Inflammatory macrophage treated with lipopolysaccharide for 4 hours (primary cell): ENCODE measurements at places on chromosomes 1 and 21.

GRCh38 chr1:75449998-75450397 lies 160.9 kb downstream of the SLC44A5 start:
- no peak for DNase-seq

DNA sequence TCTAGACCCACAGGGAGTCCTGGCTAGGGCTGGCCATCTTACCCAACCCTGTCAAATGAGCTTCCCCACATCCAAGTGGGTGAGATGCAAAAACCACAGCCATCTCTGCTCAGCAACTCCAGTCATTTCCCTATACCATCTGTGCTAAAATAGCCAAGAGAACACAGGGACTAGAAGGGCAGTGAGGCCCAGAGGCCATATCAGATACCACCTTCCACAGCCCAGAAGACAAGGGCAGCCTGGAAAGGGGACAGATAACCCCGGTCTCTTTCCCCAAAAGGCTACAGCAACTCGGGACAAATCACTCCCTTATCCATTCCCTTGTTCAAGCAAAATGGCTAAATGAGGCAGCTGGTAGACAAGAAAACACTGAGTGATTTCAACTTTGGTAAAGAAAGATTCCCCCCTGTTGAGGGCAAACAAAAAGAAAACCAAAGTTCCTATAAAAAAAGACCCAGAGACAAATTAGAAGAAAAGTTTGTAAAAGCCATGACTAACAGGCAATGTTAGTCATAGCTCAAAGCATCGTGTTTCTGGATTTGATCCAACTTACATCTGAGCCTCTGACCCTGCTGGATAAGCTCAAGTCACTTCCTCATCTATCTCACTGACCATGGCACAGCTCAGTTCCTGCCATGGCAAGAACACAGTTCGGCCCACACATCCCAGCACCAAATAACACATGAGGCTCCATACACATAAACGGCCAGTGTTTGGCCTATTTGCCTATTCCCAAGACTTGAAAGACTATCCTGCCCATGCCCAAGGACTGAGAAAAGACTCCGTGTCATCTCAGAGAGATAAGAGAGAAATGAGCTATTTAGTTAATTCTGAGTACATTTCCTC lies 3.1 kb downstream of the LAMB3 start:
- peak; percentile 96 for DNase-seq

DNA sequence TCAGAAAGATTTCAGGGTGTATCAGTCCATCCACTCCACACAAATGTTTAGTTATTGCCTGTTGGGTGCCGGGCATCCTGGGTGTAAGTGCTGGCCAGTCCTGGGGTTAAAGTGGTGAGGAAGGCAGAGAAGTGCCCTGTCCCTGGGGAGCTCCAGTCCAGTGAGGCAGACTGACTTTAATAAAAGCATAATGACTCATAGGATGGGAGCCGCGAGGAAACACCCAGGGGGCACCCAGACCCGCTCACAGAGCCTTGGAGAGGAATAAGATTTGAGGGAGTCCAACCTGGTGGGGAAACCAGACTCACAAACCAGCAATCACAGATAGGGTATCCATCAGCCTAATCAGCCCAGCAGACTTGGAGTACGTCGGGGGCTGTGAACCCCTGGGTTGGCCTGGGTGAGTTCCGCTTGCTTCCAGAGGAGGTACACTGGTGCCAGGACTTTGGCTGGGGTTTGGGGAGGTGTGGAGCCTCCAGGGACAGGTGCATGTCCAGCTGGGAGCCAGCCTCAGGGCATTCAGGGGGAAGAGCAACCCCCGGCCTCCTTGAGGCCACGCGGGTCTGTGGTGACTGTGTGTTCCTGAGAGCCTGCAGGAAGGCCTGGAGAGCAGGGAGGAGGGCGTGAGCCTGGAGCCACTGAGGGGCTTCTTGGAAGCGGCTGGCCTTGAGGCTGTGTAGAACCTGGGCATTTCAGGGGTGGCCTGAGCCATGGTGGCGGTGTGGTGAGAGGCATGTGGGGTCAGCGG lies 3.7 kb downstream of the PEAR1 start:
- no peak for DNase-seq

DNA sequence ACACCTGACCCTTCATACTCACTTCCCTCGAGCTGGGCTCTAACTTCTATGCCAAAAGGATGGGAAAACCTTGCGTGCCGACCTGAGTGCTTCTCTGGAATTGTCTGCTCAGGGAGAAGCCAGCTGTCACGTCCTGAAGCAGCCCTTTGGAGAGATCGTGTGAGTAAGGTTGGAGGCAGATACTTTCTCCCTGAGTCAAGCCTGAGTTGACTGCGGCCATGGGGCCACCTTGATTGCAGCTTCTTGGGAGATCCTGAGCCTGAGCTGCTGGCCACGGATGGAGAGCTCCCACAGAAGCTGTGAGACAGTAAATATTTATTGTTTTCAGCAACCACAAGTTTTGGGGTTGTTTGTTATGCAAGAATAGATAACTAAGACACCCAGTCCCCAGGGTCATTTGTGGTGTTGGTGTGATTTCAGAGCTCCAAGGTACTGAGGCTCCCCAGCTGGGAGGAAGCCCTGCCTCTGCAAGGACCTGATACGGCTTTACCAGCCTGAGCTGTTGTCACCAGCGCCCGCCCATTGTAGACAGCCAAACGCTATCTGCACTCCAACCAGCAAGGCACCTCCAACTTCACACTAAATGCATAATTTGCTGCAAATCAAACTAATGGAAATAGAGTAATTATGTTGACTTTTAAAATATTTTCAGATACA lies 531.6 kb downstream of the PTPRU start:
- DNase-seq = no peak

- peak; percentile 98 for DNase-seq
Observed at GRCh38 chr1:150613061-150613920, 16.1 kb downstream of the ENSA start.
